ENCODE measurements at places on chromosomes 2 and 18.
A peak's percentile ranks its signal among the peaks of the same experiment; 100 is the strongest.

DNA sequence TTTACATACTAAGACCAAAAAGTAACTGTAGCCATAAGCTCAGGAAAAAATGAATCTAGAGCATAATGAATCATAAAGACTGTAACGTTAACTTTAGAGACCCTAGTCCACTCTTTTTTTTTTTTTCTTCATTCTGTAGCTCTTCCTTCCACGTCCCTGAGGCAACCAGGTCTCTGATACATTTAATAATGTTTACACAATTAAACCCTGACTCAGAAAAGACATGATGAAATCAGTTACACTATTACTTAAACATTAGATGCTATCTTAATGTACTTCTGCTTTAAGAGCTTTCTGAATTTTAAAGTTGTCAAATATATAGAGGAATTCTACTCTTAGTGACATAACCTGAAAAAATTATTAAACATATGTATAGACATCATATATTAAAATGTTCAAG lies 1121.5 kb upstream of the DDX18 start:
- no peak for DNase-seq

- no peak for DNase-seq
Observed at GRCh38 chr2:143356336-143356735, 227.1 kb downstream of the ARHGAP15 start.

DNA sequence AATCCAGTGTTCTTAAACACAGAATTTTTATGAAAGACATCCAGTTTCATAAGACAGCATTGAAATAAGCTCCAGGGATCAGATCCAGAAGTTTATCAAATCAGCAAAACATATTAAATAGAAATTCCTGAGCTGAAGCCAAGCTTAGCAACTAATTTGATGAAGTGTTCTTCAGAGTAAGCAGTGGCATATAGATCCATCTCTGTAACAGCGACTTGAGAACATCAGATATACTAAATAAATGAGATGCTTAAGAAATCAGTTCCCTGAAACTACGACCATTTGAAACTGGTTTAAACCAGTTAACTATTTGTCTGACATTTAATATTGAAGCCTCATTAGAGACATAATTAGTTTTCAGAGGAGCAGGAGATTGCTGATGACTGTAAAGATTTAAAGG lies 34.1 kb downstream of the PPP1R1C start:
- no peak for DNase-seq

DNA sequence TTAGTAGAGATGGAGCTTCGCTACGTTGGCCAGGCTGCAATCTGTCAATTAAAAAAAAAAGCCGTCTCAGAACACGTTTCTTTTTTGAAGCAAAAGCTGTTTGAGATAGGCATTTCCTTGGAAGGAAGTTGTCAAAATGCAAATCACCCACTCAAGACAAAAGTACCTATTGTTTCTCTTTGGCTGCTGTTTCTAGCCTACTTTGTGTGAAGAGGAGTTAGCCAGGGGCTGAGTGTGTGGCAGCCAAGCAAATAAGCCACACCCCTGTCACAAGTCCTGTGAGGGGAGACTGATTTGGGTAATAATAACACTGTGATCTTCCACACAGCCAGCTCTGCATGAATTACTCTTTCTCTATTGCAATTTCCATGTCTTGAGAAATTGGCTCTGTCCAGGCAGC lies 47.4 kb upstream of the CDCA7 start:
- peak; percentile 59 for DNase-seq

All from germinal center (tissue), 1 donor.